ENCODE measurements at places on chromosomes 11 and 22.

DNA sequence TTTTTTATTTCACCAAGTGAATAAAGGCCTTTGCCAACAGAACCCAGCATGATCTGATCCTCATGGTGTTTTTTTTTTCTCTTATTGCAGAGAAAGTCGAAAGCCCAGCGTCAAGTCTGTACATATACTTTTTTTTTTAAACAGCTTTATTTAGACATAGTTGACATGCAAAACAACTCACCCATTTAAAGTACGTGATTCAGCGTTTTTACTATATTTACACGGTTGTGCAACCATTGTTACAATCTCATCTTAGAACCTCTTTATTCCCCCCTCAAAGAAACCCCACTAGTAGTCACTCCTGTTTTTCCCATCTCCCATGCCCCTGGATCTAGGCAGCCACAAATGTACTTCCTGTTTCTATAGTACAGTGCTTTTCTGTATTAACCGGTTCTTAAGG is 20.6 kb upstream of the AP1B1 start:
- DNase-seq: no peak

DNA sequence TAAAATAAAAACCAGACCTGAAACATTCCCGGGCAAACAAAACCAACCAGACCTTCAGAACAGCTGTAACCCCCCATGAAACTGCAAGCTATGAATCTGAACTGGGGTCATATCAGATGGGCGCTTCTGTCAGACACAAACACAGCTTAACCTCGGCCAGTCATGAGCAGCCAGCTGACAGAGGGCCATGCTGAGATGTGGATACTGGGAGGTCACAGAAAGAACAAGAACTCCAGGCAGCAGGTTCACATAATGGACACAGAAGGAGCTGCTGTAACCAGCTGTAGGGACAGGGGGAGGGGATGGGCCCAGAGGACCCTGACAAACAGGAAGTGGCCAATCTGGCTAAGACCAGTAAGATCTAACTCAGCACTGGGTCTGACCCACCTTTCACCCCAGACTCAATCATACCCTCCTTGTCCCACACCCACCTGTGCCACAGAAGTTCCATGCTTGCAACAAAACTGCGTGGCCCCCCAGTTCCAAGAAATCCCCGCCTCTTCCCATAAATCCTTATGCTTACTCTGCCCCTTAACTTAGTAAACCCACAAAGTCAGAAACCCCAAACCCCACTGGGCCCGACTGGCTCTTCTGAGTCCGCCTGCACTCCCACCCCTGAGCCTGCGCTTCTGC is 4.0 kb downstream of the APOL4 start:
- no peak for DNase-seq

GRCh38 chr22:38239101-38239761 is 33.6 kb downstream of the TMEM184B start:
- no peak for DNase-seq

- DNase-seq: no peak
These were observed 19.7 kb upstream of the DNAJB13 start for GRCh38 chr11:73931039-73931645.

DNA sequence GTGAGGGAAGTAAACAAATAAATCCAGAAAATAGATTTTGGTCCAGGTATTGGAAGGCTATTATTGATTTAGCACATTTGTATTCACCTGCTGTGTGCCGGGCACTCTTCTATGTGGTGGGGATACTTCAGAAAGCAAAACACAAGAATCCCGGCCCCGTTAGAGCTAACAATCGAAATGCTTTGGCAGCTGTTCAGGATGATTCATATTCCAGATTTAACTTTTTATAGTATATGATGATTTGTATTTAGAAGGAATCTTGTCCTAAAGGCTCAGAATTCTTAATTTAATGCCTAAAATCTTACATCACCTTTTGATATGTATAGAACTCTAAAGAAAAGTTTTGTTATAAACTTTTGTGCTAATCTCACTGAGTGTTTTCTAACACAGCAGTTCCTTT is 28.0 kb downstream of the ZC3H12C start:
- no peak for DNase-seq

DNA sequence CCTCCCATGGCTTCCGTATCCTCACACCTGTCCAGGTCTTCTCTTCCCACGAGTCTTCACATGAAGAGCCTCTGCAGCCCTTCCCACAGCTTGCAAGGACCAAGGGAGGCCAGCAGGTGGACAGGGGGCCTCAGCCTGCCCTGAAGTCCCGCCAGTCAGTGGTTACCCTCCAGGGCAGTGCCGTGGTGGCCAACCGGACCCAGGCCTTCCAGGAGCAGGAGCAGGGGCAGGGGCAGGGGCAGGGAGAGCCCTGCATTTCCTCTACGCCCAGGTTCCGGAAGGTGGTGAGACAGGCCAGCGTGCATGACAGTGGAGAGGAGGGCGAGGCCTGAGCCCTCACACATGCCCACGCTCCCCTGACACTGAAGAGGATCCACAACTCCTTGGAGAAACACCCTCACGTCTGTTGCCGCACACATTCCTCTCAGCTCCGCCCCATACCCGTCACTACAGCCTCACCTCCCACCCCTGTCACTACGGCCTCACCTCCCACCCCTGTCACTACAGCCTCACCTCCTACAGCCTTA is 8.3 kb downstream of the SSH3 start:
- no peak for DNase-seq

- peak; percentile 2 for DNase-seq
These were observed 68.4 kb downstream of the MYEOV start for GRCh38 chr11:69362315-69362714.

- no peak for DNase-seq
These were observed 74.8 kb upstream of the NECTIN1 start for GRCh38 chr11:119803726-119804294.

GRCh38 chr22:27588268-27588667 is 213.3 kb downstream of the MN1 start:
- DNase-seq: peak; percentile 40

DNA sequence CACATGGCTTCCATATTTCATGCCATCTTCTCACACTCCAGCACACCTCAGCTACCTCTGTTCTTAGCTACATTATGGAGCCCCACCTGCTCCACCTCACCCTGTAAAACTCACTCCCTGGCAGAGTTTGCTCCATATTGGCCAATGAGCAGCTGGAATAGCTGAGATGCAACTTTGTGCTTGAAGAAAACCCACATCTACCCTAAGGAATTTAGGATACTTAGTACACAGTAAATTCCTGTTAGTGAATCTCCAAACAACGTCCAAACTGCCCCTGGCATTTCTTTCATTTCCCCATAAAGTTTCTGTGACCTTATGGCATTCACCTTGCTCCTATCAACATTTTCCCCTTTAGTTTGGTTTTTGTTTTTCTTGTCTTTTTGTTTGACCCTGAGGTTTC is 2.2 kb upstream of the VWCE start:
- no peak for DNase-seq

All from progenitor cell of endocrine pancreas (in vitro differentiated cells).